Immature natural killer cell (primary cell): ENCODE measurements at places on chromosomes 4 and X. TPM values are rescaled to one million over a fixed set of nuclear protein-coding genes. Genes with fewer than 3 reads are reported as not detected.

DNA sequence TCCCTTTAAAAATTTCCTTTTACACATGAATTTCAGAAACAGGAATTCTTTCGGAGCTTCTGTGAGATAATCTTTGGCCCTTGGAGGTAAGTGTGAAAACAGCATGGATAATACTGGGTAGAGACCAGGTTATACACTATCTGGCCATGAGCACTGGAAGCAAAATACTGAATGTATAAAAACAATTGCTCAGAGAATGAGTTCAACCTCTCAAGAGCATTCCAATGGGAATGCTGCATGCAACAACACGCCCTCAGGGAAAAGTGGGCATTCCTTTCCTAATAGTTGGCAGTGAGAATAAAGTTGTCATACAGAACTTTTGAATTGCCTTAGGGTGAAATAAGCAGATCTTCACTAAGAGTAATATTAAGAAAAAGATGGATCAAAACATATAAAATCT, 574.8 kb upstream of the DIPK2B start:
- DNase-seq = no peak

- DNase-seq = no peak
Observed at GRCh38 chrX:2484721-2485648, 15.8 kb downstream of the DHRSX start.

DNA sequence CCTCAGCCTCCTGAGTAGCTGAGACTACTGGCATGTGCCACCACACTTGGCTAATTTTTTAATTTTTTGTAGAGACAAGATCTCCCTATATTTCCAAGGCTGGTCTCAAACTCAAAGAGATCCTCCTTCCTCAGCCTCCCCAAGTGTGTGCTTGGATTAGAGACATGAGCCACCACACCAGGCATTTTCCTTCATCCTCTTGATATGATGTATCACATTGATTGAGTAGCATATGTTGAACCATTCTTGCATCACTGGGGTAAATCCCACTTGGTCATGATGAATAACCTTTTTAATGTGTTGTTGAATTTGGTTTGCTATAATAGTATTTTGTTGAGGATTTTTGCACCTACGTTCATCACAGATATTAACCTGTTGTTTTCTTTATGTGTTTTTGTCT, 24.2 kb upstream of the PPM1K start:
- DNase-seq = no peak

DNA sequence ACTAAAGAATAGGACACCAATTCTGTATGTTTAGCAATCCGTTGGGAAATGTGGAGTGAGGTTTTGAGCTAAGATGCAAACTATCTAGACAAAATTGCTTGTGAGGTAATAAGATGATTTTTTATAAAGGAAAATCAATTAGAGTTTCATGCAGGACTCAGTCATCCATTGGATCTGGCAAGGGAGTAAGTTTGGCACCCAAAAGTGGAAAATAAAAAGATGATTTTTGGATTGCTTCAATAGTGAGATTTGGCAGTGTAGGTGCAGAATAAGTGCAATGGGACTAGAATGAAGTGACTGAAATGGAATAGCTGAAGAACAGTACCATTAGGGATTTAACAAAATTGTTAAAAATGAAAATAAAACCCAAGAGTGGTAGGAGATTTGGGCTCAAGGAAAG, 290.5 kb upstream of the EPHA5 start:
- DNase-seq = no peak

SLIT2 gene
- not detected for polyA plus RNA-seq

FATE1 gene
- not detected for polyA plus RNA-seq
